Stimulated activated CD8-positive, alpha-beta memory T cell treated with anti-CD3 and anti-CD28 coated beads, Interleukin-4, amount 100 ng/mL, for 1 hour (primary cell): ENCODE measurements at places on chromosomes 12 and 14.

DNA sequence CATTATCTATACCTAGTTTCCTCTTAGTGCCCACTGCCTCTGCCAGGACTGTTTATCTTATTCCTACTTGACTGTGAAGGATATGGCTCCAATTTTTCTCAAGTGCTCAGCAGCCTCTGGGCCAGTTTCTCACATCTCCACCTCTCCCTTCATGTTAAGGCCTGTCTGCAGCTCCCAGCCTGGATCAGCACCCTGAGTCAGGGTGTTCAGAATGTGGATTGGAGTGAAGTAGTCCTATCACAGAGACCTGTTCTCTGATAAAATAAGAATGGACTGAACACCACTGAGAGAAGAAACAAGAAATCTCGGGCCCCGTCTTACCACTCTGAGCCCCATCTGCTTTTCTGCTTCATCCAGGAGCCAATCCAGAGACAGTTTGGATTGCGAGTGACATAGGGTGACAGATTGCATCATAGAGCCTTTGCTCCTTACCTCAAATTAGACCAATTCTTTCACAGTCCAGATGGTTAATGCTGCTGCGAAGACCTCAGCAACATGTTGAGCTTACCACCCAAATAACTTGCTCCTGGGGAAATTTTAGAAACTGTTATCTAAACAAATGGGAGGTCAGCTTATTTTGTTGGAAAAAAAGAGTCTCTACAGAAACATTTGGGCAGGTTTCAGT is 473.1 kb downstream of the PDZRN4 start:
- DNase-seq, result no peak

DNA sequence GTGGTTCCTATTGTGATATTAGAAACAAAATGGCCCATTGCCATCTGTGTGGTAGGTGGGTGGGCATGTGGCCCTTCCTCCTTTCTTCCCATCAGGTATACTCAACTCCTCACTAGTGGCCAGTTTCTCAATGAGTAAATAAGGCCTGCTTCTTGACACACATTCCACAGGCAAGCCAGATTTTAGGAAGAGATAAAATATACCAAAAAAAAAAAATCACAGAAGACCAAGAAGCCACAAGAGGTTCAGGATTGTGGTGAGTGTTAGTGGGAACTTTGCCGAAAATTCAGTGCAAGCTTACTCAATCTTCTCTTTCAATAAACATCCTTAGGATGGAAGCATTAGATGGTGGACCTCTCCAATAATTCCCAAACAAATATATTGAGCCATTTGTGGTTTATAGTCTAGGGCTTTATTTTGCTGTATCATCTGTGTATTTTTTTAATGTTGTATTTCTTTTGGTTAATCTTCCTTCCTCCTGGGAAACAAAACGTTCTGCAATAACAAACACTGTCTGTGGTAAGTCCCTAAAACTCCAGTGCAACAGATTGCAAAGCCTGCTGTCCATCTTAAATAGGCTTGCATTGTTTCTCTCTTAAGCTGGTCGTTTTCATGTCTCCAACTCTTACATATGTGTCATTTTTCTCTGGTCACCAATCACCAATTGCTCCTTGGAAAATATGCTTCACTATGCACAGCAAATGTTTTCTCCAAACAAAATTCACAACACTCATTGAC is 289.9 kb upstream of the KITLG start:
- no peak for DNase-seq

- DNase-seq, result no peak
These were observed 7.7 kb downstream of the ZNF605 start for GRCh38 chr12:132948146-132949066.

GRCh38 chr12:117528538-117528937 is 167.1 kb upstream of the NOS1 start:
- DNase-seq, result no peak

- DNase-seq, result no peak
These were observed 359.2 kb upstream of the ATP2B1 start for GRCh38 chr12:90067791-90068190.

DNA sequence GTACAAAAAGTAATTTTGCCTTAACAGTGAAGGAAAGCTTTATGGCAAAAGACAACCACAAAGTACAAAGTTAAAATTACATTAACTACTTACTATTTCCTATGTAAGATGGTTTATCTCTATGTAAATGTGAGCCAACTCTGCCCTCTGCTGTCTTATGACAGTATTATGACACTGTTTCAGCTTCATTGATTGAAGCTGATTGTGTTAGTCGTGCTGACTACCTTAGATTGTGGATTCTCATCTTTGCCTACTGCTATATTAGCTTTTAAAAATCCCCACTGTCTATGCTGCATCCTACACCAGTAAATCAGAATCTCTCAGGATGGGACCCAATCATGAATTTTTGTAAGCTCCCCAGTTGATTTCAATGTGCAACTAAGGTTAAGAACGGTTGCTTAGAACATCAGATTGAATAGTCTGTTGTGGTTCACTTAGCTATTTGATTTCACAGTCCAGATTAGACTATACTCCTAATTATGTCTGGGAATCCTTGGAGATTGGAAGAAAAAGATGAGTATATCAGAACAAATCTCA is 12.2 kb upstream of the SPTB start:
- DNase-seq, result no peak

DNA sequence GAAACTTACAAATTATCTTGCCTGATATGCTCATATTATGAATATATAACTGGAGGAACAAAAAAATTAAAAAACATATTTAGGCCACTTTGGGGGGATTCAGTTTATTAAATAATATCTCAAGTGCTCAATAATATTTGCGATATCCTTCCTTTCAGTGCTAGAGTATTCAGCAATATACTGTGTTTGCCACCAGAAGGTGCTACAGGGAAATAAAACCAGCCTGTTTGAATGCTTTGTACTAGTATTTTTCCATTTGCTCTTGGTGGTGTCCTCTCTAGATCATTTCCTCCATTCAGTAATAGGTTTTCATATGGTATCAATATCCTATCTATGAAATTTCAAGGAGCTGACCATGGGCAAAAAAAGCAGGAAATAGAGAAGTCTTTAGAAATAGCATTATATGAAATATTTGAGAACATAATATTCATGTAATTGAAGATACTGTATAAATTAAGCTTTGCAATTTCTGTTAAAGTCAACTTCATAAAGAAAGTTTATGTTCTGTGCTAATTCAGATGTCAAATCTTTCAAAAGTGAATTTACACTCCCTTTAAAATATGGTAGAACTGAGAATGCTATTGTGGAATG is 106.2 kb upstream of the NAV3 start:
- no peak for DNase-seq

DNA sequence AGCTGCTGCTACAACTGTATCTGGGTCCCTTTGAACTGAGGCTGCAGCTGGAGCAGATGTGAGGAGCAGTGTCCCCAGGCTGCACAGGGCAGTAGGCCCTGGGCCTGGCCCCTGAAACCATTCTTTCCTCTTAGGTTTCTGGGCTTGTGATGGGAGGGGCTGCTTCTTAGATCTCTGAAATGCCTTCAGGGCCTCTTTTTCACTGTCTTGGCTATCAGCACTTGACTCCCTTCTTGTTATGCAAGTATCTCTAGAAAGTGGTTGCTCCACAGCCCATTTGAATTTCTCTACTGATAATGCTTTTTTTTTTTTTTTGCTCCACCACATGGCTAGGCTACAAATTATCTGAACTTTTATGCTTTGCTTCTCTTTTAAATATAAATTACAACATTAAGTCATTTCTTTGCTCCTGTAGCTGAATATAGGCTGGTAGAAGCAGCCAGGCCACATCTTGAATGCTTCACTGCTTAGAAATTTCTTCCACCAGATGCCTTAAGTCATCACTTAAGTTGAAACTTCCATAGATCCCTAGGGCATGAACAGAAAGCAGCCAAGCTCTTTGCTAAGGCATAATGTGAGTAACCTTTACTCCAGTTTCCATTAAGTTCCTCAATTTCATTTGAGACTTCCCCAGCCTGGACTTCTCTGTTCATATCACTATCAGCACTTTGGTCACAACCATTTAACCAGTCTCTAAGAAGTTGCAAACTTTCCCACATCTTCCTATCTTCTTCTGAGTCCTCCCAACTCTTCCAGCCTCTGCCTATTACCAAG is 41.1 kb downstream of the ACSM4 start:
- no peak for DNase-seq
